Activated T-cell treated with anti-CD3 and anti-CD28 coated beads for 24 hours (primary cell): ENCODE measurements at places on chromosomes 2 and 18.

DNA sequence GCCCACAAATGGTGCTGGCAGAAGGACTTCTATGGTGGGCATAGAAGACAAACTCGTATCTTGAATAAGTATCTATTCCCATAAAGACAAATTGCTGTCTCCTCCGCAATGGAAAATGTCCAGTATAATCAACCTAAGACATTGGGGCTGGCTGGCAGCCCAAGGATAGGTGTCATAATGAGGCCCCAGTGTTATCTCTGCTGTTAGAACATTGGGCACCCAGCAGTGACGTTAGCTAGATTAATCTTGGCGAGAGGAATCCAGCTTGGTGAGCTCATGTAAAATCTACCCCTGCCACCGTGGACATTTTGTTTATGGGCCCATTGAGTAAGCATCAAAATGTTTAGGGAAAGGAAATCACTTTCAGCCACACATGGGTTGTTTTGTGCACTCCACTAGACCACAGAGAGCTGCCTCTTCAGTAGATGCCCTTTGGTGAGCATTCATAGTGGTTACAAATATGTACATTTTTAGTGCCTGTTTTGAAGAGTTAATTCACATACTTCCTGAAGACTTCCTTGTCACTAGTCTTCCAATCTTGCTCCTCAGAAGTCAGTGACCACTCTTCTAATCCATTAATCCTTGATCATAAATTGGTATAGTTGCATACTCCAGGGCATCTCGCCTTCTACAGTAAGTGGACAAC lies 48.2 kb upstream of the KDM3A start:
- no peak for DNase-seq

DNA sequence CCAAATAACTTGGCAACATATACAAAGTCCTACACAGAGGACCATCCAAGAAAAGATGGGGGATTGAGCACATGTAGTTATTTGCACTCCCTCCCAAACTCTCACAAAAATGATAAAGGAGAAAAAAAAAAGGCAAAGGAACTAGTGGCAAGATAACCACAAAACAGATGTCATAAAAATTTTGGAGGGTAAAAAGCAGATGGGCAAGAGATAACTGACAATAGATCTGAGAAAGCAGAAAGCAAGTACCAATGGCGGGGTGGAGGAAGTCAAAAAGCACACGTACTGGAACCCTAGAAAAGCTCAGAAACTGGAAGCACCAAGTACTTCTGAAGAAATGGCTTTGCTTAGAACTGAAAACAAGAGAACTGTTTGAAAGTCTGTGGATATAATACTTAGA lies 82.0 kb downstream of the WDPCP start:
- no peak for DNase-seq

- DNase-seq = no peak
These were observed 8.7 kb downstream of the MAL start for GRCh38 chr2:95034221-95034620.

- no peak for DNase-seq
These were observed 212.0 kb downstream of the TNS1 start for GRCh38 chr2:217790681-217791392.

DNA sequence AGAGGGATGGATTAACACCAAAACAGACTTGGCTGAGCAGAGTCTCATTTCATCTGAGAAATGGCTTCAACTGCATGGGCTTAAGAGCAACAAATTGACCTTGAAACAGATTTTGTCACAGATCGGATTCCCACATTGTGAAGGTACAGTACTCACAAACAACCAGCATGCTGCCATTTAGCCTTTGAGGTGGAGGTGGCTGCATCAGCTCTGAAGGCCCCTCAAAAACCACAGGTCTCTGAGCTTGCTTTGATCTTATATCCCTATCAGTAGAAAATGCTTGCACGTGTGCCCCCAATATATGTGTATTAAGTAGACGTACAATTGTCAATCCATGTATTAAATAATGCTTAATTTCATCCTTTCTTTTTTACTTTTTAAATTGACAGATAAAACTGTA lies 6.2 kb downstream of the VWA3B start:
- DNase-seq = no peak

- DNase-seq = no peak
These were observed 30.0 kb downstream of the FHL2 start for GRCh38 chr2:105368759-105369408.

DNA sequence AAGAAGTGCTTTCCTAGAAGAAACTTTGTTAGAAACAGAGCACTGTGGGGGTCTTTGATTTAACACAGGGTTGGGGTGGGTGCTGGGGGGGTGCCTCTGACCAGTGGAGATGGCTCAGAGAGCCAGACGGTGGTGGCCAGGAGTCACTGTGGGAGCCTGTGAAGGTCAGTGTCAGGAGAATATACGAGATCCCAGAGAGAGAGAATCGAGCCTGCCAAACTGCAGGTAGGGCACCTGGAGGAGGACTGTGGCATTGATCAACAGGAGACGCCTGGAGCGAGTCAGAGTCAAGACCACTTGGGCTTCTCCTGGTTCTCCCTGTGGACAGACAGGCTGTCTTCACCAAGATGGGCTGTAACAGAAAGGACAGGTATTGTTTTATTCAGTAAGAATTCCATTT lies 136.5 kb upstream of the TWIST2 start:
- no peak for DNase-seq

GRCh38 chr2:134141598-134142340 lies 112.1 kb upstream of the MGAT5 start:
- DNase-seq = no peak

DNA sequence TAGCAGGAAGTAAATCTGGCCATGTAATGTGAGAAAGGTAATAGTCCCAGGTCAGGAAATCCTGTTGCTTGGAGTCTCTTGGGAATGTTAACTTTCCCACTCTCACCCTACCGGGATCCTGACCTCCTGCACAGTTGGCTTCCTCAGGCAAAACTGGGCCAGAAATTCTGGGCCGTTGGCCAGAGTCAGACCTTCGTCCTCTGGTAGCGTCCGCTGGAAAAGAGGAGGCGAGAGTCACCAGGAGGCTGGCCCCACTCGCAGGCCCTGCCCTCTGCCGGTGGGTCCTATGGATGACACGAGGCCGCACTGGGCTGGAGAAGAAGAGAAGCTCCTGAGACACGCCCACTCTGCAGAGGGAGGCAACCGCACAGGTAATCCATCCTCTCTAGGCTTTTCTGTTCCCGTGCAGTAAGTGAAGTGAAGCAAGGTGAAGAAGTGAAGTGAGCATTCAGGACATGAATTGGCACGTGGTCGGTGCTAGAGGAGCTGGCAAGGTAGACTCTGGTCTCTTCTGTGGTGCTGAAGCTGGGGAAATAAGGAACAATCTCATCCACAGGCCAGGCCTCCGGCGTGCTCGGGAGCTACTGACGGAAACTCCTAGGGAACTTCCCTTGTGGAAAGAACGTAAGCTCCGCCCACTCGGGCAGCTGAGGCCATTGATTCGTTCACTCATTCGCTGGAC lies 182.7 kb upstream of the GLI2 start:
- peak; percentile 1 for DNase-seq
